NT2/D1 (cell line): ENCODE measurements at places on chromosomes 5 and 9.

- DNase-seq = no peak
Observed at GRCh38 chr5:121719255-121719654, 132.4 kb upstream of the FTMT start.

DNA sequence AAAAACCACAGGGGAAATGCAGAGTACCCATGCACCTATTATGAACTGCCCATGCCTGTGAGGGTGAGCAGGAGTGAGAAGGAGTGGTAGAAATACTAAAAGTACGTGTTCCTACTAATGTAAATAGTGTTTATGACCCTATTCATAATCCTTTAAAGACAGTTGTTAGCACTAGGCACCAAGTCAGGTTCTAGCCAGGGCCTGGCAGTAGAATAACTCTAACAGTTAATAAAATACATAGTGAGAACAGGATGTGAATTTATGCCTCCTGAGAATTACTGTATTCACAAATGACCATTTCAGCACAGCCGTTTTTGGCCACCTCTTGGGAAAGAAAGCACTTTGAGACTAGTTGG is 103.2 kb upstream of the TARS1 start:
- no peak for DNase-seq

DNA sequence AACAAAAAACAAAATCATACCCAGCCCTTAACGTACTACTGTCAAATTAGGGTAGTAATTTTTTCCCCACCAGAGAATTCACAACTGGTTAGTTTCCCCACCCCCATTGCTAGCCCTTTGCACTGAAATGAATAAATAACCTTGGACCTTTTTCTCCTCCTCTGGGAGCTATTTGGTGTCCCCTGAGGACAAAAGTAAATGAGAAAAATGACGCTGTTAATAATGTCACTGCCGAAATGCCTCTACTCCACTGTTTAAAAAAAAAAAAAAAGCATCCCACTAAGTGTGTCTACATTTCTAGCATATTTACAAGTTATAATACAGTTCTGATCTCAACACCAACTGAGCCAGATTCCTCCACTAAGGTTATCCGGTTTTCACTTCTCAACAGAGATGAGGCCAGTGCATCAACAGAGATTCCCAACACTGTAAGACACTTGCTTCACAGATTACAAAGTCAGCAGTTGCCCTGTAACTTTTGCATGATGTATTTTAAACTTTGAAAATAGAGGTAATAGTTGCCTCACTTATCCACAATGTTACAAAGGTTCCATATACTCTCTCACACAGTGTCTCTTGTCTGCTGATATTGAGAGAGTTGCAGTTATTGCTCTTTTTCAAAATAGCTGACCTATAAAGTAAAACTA is 5.1 kb upstream of the NFIB start:
- no peak for DNase-seq

DNA sequence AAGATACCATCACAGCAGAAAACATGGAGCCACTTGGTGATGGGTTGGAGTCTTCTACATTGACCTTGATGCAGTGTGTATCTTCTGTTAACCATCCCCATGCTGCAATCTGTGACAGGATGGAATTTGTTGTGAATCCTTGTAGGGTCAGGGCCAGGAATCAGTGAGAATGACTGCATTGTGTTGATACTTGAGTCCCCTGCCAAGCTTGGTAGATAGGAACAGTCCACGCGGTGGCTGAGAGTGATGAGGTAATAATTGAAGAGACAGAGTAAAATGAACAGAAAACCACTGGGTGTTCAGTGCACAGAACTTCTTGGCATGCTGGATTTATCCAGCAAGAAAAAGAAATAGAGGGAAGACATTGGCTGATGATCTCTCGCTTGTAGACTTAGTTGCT is 217.5 kb downstream of the MAN2A1 start:
- DNase-seq = no peak

- no peak for DNase-seq
Observed at GRCh38 chr5:148730270-148730669, 75.9 kb upstream of the HTR4 start.

- no peak for DNase-seq
Observed at GRCh38 chr5:172503925-172504700, 49.8 kb upstream of the SH3PXD2B start.

- DNase-seq = no peak
Observed at GRCh38 chr5:180470361-180470760, 23.8 kb upstream of the CNOT6 start.

DNA sequence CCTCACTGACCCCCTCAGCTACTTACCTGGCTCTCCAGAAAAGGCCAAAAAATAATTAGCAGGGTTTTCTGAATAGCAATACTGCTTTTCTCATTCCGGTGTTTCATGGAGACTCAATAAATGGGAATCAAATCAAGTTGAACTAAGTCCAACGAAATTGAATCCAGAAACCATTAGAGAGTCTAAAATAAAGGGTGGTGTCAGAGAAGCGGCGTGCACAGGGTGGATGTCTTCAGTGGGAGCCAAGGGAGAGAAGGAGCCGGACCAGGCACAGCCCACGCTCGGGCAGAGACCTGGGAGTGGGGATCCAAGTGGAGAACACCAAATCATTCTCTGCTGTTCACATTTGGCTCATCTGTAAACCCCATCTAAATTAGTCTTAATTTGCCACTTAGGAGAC is 40.2 kb upstream of the WWC1 start:
- no peak for DNase-seq

DNA sequence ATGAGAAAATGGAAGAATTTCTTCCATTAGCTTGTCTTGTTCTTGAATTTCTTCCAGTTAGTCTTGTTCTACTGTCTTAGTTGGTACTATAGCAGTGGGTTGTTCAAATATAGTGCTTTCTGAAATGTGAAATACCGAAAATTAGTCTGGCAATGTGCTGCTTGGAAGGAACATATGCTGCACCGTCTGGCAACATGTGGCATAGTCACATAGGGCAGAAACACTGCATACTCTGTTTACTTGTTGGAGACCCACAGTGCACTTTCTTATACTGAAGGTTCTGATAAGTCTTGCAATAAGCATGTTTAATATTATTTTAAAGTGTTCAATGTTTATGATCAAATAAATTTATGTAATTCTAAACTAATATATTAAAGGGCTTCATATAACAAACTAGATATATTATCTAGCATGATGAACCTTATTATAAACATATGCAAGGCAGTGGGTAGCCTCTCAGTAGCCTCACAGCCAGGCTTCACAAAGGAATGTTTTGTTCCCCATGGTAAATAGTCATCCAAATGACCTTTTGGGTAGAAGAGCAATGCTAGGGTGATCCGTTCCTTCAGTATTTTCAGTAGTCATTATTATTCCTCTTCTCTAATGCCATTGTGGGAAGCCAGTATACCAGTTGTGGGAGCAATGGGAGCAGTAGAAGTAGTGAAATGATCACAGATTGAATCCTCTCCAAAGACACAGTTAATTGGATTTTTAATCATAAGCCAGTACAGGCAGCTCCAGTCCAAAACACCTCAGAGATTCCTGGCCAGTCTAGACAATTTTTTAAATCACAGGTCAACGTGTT is 1106.7 kb downstream of the DTWD2 start:
- no peak for DNase-seq

DNA sequence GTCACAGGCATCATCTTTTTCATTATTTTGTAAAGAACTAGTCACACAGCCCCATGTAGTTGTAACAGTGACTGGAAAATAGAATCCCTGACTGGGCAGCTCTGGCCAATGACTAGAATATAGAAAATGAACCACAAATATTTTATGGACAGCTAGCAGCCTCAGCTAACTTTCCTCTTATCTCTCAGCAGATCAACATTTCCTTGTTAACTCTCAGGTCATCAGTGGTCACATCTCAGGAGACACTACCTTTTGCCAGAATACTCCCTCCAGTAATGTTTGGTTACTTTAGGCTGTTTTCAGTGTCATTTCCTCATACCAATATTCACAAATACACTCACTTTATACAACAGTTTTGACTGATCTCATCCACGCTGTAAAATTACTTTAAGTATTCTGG is 43.9 kb downstream of the FAM169A start:
- no peak for DNase-seq

GRCh38 chr5:65728218-65728617 is 6.2 kb downstream of the NLN start:
- DNase-seq = no peak

- no peak for DNase-seq
Observed at GRCh38 chr9:3916984-3917383, 382.9 kb downstream of the GLIS3 start.
